T-helper 17 cell (primary cell): ENCODE measurements at places on chromosomes 2 and 18.

- DNase-seq, result no peak
Measured at GRCh38 chr2:25664183-25664964, 9.0 kb downstream of the DTNB start.

DNA sequence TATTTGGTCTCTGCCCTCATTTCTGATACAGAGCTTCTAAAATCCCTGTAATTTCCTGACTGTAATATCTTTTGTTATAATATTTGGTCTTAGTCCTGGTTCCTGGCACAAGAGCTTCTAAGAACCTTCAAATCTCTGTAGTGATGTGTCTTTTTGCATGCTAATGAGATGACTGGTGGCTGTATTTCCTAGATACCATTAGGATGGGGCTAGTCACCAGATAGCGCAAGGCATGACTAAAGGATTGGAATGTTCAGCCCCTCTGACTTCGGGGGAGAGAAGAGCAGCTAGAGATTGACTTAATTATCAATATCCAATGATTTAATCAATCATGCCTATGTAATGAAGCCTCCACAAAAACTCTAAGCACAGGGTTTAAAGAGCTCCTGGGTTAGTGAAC, 620.8 kb upstream of the ACVR2A start:
- no peak for DNase-seq

GRCh38 chr2:85772019-85772745, 18.4 kb downstream of the ATOH8 start:
- DNase-seq, result no peak

- DNase-seq, result no peak
Measured at GRCh38 chr2:207833251-207833751, 63.6 kb upstream of the FZD5 start.

GRCh38 chr2:238847419-238847801, 475 bp upstream of the TWIST2 start:
- no peak for DNase-seq

DNA sequence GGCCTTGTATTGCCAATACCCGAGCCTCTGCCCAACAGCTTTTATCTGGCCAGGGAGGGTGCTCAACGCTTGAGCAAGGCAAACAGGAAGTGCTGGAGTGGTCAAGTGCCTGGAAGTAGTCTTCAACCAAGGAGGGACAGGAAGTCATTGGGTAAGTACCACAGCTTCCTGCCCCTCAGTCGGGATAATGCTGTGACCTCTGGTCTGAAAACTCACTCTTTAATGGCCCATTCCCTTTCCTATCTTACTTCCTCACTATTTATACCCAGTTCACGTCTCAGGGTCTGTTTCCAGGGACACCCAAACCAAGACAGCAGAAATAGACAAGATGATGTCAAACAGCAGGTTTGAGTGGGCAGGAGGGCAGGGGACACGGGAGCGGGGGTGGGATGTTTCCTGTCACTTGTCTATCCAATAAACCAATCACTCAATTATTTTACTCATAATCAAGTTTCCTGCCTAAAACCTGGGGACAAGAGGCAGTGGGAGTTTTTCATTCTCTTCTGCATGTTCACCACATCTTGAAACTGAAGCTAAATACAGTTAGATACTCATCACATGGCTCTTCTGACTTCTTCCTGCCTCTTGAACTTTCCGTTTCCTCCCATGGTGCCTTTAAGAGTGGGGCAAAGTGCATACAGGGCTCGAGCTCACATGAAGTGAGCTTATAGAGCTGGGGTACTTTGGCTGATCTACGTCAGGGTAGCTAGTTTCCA, 68.9 kb upstream of the CAB39 start:
- DNase-seq, result no peak

DNA sequence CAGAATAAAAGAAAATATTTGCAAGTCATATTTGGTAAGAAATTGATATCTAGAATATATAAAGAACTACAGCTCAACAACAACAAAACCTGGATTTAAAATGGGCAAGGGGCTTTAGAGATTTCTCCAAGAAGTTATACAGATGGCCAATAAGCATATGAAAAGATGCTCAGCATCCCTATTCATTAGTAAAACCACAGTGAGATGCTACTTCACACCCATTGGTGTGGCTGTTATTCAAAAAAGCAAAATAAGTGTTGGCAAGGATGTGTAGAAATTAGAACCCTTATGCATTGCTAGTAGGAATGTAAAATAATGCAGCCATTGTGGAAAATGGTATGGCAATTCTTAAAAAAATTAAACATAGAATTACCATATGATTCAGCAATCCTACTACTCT, 29.8 kb downstream of the TANK start:
- no peak for DNase-seq

- DNase-seq, result no peak
Measured at GRCh38 chr2:233968556-233968955, 51.4 kb downstream of the TRPM8 start.

DNA sequence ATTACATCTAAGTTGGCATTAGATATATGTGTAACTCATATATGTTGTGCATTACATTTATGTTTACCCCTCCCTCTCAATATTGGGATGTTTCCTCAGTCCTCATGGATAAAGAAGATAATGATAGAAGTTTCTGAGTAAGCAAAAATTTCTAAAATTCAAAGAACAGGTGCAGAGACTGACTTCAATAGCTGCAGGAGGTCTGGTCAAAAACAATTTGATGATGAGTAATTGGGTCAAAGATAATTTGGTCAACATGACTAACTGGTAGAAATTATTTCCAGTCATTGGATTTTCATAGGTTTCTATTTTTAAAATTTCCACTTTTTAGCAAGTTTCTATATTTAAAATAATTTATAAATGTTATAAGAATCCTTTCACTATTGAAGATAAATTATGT, 1130.9 kb upstream of the SLC39A10 start:
- DNase-seq, result no peak

DNA sequence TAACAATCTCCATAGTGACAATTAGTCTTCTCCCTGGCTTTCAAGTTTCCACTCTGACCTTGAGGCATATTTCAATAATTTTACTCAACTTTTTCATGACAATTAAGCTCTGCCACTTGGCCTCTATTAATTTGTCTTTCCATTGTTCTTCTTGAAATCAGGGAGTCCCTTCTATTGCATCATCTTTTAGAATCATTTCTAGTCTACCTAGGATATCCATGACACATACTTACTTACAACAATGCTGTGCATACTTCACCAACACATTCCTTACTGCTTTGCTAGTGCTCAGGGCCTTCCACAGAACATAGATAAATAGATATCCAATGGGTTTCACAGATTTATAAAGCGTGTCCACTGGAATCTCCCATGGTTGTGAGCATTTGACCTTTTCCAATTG, 331.5 kb upstream of the LRP1B start:
- DNase-seq, result no peak

- no peak for DNase-seq
Measured at GRCh38 chr18:40046596-40046995, 1908.4 kb upstream of the PIK3C3 start.

- DNase-seq, result no peak
Measured at GRCh38 chr2:241967467-241968144, 98.1 kb downstream of the RTP5 start.

GRCh38 chr2:171541202-171541887, 19.1 kb downstream of the CYBRD1 start:
- DNase-seq, result no peak

DNA sequence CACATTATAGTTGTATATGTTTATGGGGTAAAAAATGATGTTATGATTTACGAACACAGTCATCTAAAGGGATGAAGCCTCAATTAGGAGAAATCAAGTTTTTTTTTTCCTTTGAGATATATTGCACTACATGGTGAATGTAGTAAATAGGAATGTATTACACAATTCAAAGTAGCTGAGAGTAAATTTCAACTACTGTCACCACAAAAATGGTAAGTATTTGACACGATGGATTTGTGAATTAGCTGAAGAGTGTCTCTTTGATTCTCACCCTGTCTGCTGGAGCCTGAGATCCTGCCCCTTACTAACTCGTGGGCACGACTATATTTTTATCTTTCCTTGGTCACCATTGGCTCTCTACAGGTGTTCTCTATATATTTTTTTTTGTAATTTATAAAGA, 540.4 kb upstream of the DSEL start:
- no peak for DNase-seq

GRCh38 chr18:7000484-7001096, 117.0 kb downstream of the LAMA1 start:
- DNase-seq, result no peak

DNA sequence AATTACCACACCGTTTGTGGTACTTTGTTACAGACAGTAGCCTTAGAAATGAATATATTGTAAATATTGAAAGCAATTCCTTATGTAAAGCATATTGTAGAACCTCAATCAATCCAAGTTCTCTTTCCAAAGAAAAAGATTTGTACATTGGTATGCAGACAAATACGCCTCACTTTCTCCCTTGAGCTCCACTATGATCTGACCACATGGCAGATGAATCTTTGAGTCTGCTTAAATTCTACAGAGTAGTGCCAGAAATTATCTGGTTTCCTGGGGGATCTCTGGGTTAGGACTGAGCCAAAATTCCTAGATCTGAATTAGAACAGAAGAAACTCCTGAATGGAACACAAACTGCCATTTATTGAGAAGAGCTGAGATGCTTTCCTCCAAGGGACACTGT, 99.0 kb downstream of the CPO start:
- no peak for DNase-seq

DNA sequence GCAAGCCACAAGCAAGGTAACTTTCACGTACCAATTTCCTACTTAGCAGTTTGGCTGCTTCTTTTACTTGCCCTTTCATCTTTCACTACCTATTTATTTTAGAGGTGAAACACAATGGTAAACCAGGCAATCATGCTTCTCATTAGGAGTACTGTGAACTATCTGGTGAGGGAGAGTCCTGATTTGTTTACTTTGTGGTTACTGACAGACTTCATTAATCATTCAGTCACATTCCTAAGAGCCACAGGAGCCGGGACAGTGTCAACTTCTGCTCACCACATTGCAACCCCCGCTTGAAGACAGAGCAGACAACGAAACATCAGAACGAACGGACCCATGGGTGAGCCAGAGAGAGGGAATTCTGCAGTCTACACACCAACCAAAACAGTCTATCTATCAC, 28.8 kb downstream of the TUBB6 start:
- DNase-seq, result no peak

DNA sequence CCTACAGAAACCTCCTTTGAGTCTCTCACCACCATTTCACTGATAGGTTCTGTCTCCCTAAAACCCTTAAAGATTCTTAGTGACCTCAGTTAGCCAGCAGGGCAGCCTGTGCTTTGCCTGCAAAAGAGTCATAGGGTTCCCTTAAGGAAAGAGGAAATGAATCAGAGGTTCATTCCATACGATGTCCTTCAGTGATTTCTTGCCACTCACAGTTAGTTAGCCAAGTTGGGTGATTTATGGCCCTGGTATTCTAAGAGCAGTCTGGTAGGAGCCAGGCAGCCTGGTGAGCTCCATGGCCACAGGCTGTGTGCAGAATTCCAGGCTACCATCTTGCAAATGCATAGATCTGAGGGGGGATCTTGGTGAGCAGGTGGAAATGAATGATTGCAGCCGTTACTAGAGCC, 18.7 kb upstream of the CCBE1 start:
- no peak for DNase-seq

- DNase-seq, result no peak
Measured at GRCh38 chr2:33160191-33160590, 213.4 kb downstream of the LTBP1 start.

DNA sequence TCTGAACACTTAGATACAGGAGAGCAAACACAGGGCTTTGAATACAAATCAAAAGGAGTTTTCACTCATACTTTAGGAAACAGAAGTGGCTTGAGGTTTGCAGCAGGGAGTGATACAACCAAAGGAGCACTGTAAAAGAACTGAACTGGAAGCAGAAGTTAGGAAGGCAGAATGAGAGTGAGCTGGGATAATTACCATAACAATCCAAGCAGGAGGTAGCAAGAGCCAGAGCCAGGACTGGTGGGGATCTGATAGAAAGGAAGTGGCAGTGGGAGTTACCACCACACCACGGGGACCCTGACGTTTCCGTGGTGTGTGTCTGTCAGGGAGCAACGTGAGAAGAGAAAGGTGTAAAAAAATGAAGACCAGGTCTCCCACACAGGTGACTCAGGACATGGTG, 81.3 kb upstream of the EPB41L3 start:
- DNase-seq, result no peak

DNA sequence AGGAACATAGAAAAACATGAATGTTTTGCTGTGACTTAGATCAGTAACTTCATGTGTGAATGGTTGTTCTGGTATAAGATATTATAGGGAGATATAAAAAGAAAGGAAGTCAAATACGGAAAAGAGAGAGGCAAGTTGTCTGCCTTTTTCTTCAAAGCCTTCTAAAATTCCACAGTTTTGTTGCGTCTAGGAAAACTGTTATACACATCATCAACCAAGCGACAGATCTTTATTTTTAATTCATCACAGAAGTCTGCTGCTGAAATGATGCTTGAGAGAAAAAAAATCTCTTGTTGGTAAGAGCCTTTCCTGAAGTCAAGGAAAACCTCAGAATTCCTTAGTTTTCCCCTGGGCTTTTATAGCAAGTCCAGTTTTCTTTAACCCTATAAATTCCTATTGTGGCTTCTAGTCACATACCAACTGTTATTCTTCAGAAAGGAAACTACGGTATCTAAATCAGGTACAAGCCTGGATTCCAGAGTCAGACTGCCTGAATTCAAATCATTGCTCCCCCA, 36.3 kb upstream of the TANC1 start:
- no peak for DNase-seq

GRCh38 chr2:9737053-9737875, 106.0 kb upstream of the TAF1B start:
- no peak for DNase-seq

DNA sequence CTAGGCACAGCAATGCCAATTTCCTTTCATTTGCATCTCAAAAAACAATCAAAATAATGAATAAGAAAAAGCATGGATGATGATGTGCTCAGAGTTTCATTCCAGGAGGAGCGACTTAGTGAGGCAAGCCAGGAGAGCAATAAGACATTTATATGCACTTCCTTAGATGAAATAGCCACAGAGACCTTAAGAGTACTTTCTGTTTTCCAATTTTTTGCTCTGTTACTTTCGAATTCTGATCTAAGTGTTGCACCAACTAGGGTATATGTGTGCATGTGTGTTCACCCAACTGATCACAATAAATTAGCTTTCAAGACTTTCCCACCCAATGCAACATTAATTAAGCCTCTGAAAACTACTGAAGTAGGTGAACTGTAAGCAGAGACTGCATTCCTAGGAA, 709 bp downstream of the RAB27B start:
- DNase-seq, result no peak

DNA sequence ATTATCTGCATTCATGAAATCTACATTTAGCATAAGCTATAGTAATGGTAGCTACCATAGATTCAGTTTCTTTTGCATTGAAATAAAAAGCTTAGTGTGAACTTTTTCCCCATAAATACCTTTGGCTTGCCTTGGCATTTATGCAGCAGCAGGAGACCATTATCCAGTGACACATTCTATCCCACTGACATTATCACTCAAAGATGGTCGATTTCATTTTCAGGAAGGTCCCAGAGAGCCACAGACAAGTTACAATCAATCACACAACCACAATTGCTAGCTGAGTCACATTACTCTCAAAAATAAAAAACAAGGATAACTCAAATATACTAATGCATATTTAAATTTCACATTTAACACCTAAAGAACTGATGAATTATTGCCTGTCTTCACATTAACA, 512.7 kb upstream of the CDH2 start:
- DNase-seq, result no peak

GRCh38 chr2:26668856-26669750, 23.4 kb upstream of the KCNK3 start:
- DNase-seq, result no peak
